ENCODE measurements at places on chromosomes 11 and 22.

GRCh38 chr11:77725433-77725832 is 87.8 kb upstream of the CLNS1A start:
- DNase-seq, result no peak

- peak; percentile 22 for DNase-seq
Observed at GRCh38 chr11:95531116-95531515, 258.5 kb downstream of the FAM76B start.

DNA sequence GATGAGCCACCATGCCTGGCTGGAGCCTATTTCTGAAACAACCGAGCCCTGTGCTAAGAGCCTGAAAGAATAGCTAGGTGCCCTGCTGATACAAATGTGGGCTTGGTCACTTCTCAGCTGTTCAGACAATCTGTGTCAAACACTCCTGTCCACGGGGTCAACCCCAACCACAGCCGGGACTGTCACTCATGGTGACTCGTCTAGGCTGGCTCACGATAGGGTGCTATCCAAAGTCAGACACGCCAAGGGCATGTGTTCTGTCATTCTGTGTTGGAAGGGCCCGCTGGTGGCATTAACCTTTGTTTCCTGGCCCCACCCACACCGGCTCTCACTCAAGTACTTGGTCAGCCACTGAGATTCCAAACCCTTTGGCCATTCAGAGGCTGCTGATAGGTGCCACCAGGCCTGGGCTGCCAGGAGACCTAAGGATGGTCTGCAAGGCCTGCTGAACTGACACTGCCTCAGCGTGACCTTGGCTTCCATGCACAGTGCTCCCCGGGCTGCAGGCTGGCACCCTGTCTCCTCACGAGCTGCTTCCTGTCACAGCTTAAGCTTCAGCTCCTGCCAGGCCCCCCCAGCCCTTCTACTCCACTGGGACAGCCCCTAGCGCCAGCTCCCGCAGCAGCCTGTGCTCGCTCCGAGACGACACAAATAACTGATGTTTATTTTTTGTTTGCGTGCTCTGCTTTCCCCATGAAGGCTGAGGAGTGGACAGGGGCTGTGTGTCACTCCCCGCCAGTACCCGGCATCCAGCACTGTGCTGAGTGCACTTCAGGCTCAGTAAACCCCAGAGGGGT is 14.2 kb upstream of the CDC42BPG start:
- DNase-seq, result no peak

- DNase-seq, result no peak
Observed at GRCh38 chr11:134634897-134635831, 223.1 kb upstream of the B3GAT1 start.

DNA sequence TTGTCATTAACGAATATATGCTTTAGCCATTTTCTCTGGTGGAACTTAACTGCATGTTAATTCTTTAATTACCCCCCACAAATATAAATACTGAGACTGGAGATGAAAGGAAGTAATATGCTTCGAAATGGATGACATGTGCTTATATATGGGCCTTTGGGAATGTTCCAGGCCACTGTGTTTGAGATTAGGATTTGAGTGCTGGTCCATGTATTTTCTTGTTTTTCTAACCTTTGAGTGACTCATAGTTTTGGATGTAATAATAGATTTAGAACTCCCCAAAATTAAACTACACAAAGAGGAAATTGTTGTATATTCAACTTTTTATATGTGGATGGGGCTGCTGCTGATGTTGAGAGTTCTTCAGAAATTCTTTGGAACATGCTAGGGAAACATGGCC is 54.2 kb downstream of the EXT2 start:
- DNase-seq, result no peak

DNA sequence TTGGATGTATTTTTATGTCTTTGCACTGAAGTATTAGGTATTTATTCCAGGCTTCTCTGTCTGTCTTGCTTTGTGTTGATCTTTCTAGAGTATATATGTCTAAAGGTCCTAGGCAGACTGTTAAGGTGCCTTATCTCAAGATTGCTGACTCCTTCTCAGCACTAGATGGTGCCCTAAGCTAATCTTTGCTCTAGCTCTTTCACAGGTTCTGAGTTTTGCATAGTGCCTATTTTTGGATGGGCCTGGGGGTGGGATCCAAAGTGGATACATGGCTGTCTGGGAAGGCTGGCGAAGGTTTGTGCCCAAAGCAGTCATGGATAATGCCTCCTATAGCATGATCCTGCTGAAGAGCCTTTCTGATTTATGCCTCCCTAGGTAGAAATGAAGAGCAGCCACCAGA is 154.9 kb downstream of the TRPC6 start:
- DNase-seq, result peak; percentile 57

DNA sequence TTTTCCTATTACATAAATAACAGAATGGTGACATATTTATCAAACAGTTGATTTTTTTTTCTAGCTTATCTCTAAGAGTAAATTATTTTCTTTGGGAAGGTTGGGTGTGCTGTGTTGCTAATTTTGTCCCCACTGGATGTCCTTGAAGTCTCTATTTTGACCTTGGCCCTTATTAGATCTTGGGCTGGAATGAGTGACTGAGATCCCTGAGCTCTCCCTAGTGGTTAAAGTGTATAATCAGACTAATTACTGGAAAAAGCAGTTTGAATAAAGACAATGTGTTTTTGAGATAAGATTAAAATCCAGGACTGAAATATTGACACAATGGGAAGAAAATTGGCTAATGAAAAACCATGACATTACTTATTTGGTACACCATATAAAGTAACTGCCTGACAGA is 56.1 kb downstream of the AASDHPPT start:
- DNase-seq, result no peak

- no peak for DNase-seq
Observed at GRCh38 chr11:9569588-9570164, 3.8 kb upstream of the WEE1 start.

GRCh38 chr11:32751381-32751780 is 43.1 kb downstream of the CCDC73 start:
- DNase-seq, result no peak

GRCh38 chr22:28395920-28396753 is 283.5 kb downstream of the TTC28 start:
- DNase-seq, result peak; percentile 45

- DNase-seq, result no peak
Observed at GRCh38 chr11:12090761-12091258, 19.6 kb upstream of the MICAL2 start.

- no peak for DNase-seq
Observed at GRCh38 chr11:110857892-110858546, 145.8 kb upstream of the ARHGAP20 start.

DNA sequence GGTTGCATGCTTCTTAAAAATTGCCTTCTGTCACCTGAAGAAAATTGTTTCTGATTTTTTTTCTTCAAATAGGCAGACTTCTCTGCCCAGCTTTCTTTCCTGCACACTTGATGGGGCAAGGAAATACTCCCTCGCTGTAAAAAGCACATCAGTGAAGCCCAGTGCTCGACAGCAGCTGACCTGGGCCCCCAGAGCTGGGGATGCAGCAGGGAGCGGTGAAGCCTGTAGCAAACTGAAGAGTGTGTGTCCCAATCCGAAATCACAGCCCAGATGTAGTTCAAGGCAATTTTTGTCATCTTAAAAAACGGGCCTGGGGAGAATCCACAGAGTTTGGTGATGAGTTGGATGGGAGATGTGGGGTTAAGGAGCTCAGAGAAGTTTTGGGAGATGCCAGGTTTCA is 27.0 kb upstream of the MPPED1 start:
- no peak for DNase-seq

DNA sequence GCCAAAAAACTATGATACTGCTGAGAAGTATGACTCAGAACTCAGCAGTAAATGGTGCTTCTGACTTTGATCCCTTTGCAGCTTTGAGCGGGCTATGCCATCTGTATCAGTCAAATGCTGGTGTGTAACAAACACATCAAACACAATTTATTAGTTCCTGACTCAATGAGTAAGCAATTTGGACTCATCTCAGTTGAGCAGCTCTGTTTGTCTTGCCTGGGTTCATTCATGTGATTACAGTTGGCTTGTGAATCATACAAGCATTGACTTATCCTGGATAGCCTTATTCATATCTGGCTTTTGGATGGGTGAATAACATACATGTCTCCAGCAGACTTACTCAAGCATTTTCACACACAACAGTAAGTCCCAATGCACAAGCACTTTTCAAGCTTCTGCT is 858.8 kb downstream of the METTL15 start:
- DNase-seq, result no peak

Data from mesenchymal stem cell (in vitro differentiated cells and primary cell).